Ascending aorta (tissue), 2 donors: ENCODE measurements at places on chromosomes 4 and X.

DNA sequence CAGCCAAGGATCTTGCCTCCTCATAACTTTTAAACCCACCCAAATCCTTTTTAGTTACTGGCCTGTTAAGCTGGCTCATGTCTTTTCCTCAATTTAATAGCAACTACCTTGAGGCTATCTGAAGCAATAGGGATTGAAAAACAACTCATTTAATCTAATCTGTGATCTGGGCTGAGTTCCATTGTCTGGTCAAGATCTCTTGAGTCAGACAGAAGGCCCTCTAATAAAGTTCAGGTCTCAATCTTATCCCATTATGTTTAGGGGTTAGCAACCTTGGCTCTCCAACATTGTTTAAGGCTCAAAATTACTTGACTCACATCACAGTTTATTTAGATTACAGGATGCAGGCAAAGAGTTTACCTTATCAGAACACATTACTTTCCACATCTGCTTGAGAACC is 436.1 kb downstream of the ANKRD50 start:
- H3K4me3 ChIP-seq, result no peak overlapping the region
- no peaks in the 10 kb centered on the region for H3K4me1 ChIP-seq
- H3K27ac ChIP-seq, result no peak overlapping the region

GRCh38 chrX:71996826-71997225 is 86.2 kb downstream of the NHSL2 start:
- no peak overlapping the region for H3K27ac ChIP-seq
- no peaks in the 10 kb centered on the region for H3K36me3 ChIP-seq
- H3K4me3 ChIP-seq, result no peak overlapping the region
- no peaks in the 10 kb centered on the region for H3K27me3 ChIP-seq

DNA sequence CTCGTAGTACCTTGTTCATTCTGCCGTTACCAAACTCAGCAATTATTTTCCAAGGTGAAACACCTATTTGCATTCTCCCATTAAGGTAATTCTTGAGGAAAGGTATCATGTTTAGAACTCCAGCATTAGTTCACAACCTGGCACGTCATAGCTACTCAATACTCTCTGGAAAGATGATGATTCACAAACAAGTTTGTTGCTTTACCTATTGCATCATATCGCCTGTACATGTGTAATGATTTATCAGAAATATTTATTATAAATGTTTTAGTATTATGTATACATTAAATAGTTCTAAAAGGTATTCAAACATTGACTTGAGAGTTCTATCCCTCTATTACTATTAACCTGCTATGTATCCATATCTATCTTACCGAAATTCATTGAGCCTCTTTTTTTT is 658.3 kb upstream of the PITX2 start:
- H3K27ac ChIP-seq, result no peak overlapping the region
- no peaks in the 10 kb centered on the region for H3K4me1 ChIP-seq
- no peak overlapping the region for H3K4me3 ChIP-seq
- H3K27me3 ChIP-seq, result no peaks in the 10 kb centered on the region
- no peaks in the 10 kb centered on the region for H3K36me3 ChIP-seq

DNA sequence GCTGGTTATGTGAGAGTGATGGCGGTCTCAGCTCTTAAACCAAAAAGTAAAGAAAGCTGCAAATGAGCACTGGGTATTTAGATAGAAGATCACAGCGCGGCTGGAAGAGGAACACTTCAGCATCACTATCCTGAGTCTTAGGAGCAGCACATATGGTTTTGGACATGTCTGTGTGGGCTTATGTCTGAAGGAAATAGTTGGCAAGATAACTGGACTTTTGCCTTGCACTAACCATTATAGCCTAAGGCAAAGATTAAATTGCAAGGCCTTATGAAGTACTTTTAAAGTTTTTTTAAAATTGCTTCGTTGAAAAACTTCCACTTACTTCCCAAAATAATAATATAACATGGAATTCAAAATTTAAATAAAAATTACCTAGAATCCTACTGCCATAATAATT is 4.6 kb upstream of the RAB9A start:
- H3K4me3 ChIP-seq, result no peak overlapping the region
- no peaks in the 10 kb centered on the region for H3K27me3 ChIP-seq
- no peaks in the 10 kb centered on the region for H3K36me3 ChIP-seq
- no peak overlapping the region for H3K27ac ChIP-seq
- DNase-seq, result no peak
- no peaks in the 10 kb centered on the region for H3K4me1 ChIP-seq

DNA sequence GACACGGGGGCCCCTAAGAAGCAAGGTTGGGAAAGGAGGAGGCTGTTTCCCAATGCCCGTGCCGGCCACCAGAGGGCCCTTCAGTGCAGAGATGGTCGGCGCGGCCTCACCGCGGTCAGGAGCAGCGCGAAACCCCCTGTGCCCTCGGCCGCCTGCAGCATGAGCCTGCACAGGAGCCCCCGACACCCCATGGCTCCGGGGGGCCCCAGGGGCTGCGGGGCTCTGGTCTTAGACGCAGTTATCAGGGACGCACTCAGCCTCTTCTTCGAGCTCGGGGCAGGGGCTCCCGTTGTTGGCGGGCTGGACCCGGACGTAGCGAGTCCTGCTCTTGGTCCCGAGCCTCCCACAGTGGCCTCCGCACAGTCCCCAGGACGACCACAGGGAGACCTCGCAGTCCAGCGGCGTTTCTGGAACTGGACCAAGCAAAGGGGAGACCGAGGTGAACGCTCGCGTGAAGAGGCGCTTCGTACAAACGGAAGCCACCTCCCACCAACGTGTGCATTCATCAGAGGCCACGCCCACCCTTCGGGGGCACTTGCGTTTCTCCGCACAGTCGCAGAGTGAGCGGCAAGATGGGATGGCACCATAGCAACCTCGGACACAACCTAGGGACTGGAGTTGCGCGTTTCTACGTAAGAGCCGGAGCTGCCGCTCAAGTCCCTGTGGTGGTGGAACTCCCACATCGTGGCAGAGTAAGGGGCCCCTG is 5.0 kb downstream of the SPON2 start:
- no peak for DNase-seq
- H3K36me3 ChIP-seq, result no peaks in the 10 kb centered on the region
- H3K27me3 ChIP-seq, result peaks cover 20% of the 10 kb centered on the region
- no peak overlapping the region for H3K27ac ChIP-seq

DNA sequence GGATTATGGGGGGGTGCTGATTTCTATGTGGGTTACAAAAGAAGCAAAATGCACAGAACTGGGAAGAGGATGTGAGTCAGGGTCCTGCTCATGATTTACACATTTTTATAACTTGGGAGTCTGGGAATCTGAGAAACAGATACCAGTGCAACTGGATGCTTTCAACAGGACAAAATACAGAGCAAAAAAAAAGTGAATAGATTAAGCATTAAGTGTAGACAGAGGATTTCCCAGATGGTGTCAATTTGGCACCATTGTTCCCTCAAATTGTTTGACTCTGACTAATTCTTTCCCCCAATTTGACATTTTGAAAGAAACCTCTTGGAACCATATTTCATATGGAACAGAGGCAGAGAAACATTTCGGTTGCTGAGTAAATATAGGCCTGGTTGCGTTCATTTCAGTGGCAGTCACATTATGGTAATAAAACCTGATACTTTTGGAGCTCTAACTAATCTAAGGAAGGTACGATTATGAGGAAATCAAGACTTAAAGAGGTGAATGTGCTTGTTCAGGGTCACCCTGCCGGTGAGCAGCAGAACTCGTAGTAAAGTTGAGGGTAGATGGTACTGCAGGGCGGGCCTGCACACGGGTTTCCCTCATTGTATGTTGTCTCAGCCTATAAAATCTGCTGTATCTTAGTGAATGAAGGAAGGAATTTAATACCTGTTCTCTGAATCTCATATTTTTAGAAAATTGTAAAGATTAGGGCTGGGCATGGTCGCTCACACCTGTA is 18.7 kb upstream of the CDKL5 start:
- H3K4me3 ChIP-seq, result no peak overlapping the region
- no peak overlapping the region for H3K27ac ChIP-seq
- H3K4me1 ChIP-seq, result no peaks in the 10 kb centered on the region
- H3K36me3 ChIP-seq, result no peaks in the 10 kb centered on the region

GRCh38 chr4:55757356-55757952 is 62.1 kb upstream of the EXOC1L start:
- DNase-seq, result no peak
- H3K27ac ChIP-seq, result no peak overlapping the region
- H3K27me3 ChIP-seq, result no peaks in the 10 kb centered on the region
- no peaks in the 10 kb centered on the region for H3K36me3 ChIP-seq
- H3K4me3 ChIP-seq, result no peak overlapping the region
- H3K4me1 ChIP-seq, result no peaks in the 10 kb centered on the region

DNA sequence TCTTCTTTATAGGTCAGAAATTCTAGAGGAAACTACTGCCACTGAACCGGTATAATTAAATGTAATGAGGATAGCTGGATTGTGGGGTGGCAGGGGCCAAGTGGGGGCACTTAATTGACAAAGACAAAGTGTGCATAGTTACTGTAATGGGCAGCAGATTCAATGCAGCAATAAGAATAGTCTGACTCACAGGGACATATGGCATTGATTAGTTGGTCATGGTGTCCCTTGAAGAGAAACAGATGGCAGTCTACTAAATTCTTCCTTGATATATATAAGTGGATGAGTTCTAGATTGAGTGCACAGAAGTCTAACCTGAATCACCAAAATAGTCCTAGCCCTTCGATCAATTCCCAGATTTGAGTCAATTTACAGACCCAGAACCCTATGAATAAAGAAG is 31.6 kb downstream of the ETDC start:
- H3K36me3 ChIP-seq, result no peaks in the 10 kb centered on the region
- H3K4me3 ChIP-seq, result peak overlapping the region; percentile 88
- no peak overlapping the region for H3K27ac ChIP-seq
- no peaks in the 10 kb centered on the region for H3K4me1 ChIP-seq
- no peaks in the 10 kb centered on the region for H3K27me3 ChIP-seq
- no peak for DNase-seq

DNA sequence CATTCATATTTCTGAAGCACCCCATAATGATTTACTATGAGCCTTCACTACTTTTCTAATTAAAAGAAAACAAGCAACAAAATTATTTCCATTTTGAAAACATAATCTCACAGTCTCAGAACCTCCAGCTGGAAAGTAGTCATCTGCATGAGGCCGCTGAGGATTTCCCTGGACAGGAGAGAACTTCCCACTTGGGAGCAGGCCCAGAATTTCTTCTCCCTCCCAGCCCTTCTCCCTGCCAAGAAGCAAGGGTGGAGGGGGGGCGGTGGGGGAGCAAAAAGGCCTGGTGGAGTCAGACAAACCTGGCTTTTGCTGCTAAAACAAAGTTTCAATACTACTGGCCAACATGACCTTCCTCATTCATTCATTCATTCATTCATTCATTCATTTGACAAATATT is 167.3 kb downstream of the PJA1 start:
- H3K4me1 ChIP-seq, result no peaks in the 10 kb centered on the region
- H3K36me3 ChIP-seq, result no peaks in the 10 kb centered on the region
- no peak overlapping the region for H3K4me3 ChIP-seq
- H3K27me3 ChIP-seq, result no peaks in the 10 kb centered on the region
- DNase-seq, result no peak

DNA sequence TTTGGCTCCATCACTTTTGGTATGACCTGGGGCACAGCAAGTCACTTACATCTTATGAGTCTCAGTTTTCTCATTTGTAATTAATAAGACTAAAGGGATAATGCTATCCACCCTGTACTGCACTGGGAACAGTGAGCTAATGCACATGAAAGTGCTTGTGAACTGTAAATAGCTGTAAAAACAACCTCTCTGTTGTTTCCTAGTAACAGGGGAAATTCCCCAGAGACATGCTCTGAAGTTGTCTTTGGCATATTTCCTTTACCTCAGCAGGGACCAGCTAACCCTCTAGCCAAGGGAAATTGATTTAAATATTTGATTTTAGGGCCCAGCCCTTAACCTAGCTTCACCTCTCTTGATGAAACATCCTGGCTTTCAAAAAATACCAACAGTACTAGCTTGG is 6.1 kb upstream of the CYSLTR1 start:
- no peaks in the 10 kb centered on the region for H3K27me3 ChIP-seq
- no peaks in the 10 kb centered on the region for H3K36me3 ChIP-seq
- no peak overlapping the region for H3K27ac ChIP-seq
- no peak for DNase-seq
- H3K4me3 ChIP-seq, result no peak overlapping the region

GRCh38 chr4:166501941-166502382 is 628.9 kb downstream of the TLL1 start:
- H3K36me3 ChIP-seq, result no peaks in the 10 kb centered on the region
- DNase-seq, result no peak
- no peaks in the 10 kb centered on the region for H3K27me3 ChIP-seq
- H3K4me1 ChIP-seq, result no peaks in the 10 kb centered on the region

DNA sequence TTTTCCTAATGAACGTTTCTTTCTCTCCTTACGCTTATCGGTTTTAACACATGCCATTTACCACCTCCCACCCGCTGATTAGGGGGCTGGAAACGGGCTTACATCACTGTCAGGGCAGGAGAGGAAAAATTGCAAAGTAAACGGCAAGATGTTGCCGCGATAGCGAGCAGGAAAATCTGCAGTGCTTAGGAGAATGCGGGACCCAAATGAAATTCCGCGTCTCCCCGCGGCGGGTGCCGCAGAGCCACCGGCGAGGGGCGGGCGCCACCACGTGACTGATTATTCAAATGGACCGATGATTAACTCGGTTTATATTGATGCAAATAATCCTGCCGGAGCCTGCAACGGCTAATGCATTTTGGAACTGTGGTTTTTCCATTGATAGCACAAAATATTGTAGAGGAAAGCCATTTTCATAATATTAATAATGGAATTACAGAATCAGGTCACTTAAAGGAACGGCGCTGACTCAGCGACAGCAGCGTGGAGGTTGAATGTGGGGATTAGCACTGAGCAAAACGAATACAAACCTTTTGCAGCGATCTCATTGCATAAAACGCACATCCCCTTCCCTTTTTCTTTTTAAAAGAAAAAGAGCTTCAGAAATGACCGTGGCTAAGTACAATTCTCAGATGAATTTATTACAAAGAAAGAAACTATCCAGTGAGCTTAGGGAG is 224.2 kb downstream of the STIM2 start:
- no peak for DNase-seq
- no peaks in the 10 kb centered on the region for H3K27me3 ChIP-seq
- no peak overlapping the region for H3K27ac ChIP-seq

- H3K4me1 ChIP-seq, result no peaks in the 10 kb centered on the region
- no peak overlapping the region for H3K4me3 ChIP-seq
- DNase-seq, result no peak
- no peak overlapping the region for H3K27ac ChIP-seq
- H3K36me3 ChIP-seq, result no peaks in the 10 kb centered on the region
- H3K27me3 ChIP-seq, result no peaks in the 10 kb centered on the region
These were observed 49.2 kb upstream of the DDX53 start for GRCh38 chrX:22950269-22951266.

DNA sequence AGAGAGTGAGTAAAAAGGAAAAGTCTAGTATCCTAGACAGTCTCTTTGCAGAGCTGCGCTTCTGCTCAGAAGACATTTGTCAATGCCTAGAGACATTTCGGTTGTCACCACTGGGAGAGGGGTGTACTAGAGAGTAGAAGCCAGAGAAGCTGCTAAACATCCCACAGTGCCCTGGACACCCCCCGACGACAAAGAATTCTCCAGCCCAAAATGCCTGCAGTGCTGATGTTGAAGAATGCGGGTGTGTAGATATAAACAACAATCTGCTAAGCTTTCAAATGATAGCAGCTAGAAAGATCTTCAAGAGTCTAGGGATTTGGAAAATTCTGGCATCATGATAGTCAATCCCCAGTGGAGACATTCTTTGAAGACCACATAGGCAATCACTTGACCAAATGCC is 90.1 kb downstream of the PALLD start:
- no peaks in the 10 kb centered on the region for H3K27me3 ChIP-seq
- H3K36me3 ChIP-seq, result no peaks in the 10 kb centered on the region
- peak overlapping the region; percentile 46 for H3K4me3 ChIP-seq

- no peaks in the 10 kb centered on the region for H3K27me3 ChIP-seq
- no peak for DNase-seq
- no peaks in the 10 kb centered on the region for H3K36me3 ChIP-seq
- no peak overlapping the region for H3K4me3 ChIP-seq
- no peaks in the 10 kb centered on the region for H3K4me1 ChIP-seq
These were observed 8.4 kb downstream of the BTK start for GRCh38 chrX:101377547-101377946.
